NCI-H1092 (cell line): ENCODE measurements at places on chromosomes 4 and X.

DNA sequence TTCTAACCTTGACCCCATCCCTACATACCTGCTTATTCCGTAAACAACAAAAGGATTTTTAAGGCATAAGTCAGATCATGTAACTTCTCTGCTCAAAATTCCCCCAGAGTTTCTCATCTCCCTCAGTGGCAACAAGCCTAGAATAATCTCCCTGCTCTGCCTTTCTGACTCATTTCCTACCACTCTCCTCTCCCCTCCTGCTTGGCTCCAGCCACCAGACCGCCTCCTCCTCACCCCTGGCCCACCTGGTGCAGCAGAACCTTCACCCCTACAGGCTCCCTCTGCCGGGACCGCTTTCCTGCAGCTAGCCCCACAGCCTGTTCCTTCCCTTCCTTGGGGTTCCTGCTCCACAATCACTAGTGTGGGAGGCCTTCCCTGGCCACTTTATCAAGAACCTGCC, 32.1 kb downstream of the TSPAN5 start:
- no peak for DNase-seq

DNA sequence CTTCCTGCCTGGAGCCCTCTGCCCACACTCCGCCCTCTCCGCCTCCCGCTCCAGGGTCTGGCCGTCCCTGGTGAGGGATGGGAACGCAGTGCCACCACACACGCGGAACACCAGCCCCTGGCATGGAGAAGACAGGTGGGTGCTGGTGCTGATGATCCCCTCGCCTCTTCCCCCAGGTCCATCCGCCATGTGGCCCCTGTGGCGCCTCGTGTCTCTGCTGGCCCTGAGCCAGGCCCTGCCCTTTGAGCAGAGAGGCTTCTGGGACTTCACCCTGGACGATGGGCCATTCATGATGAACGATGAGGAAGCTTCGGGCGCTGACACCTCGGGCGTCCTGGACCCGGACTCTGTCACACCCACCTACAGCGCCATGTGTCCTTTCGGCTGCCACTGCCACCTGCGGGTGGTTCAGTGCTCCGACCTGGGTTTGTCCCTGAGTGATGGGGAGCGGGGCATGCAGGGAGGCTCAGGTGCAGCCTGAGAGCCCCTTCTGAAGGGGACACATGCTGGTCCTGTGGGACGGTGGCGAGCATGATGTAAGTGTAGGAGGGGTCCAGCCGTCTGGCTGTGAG, 9.8 kb downstream of the BGN start:
- DNase-seq = no peak

GRCh38 chr4:6942238-6942800, 32.7 kb downstream of the TBC1D14 start:
- DNase-seq = no peak

GRCh38 chr4:8108991-8109390, 49.6 kb downstream of the ABLIM2 start:
- no peak for DNase-seq

GRCh38 chrX:34377645-34378044, 245.5 kb upstream of the FAM47A start:
- DNase-seq = no peak

- DNase-seq = no peak
Measured at GRCh38 chr4:77629885-77630284, 24.3 kb downstream of the CXCL13 start.

GRCh38 chrX:9339603-9340491, 125.0 kb upstream of the TBL1X start:
- no peak for DNase-seq

GRCh38 chr4:106875340-106875739, 160.8 kb downstream of the DKK2 start:
- no peak for DNase-seq

GRCh38 chr4:141580523-141580922, 55.9 kb upstream of the IL15 start:
- DNase-seq = no peak
